ENCODE measurements at places on chromosomes 5 and 9.

GRCh38 chr5:123203105-123203800 lies 114.2 kb downstream of the PRDM6 start:
- DNase-seq, result no peak

GRCh38 chr5:81558188-81558587 lies 164.3 kb upstream of the ACOT12 start:
- no peak for DNase-seq

DNA sequence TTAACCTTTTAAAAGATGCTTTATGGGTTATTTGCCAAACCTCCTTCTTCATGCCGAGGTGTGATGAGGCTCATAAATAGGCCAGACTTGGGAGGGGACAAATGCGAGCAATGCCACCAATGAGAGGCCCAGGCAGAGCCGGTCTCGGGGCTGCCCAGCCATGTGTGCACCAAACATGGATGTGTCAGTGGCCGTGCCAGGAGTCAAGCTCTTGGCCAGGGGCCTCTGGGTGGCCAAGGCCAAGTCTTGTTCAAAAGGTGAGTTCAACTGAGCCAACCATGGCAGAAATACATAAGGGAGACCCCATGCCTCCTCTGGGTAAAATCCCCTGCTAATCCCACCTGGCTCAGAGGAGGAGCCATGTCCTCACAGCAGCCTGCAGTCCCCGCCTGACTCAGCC lies 10.9 kb upstream of the LCN15 start:
- no peak for DNase-seq

DNA sequence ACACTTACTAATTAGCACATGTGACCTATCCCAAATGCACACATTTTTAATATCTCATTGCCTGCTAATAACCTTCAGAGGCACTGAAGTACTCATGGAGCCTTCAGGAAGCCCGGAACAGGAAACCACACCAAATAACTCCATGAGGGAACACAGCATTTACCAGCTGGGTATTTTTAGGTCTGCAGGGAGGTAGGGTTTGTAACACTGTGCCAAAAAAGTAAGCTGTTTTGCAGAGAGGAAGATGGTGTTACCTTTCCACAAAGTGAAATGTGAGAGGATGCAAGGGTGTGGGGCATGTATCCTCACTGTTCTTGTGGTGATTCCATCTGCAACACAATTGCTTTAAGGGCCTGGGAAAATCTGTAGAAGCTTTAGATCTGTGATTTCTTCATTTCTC lies 64.4 kb downstream of the NUDT12 start:
- DNase-seq, result no peak

GRCh38 chr5:7763621-7764072 lies 87.3 kb downstream of the CFAP90 start:
- DNase-seq, result no peak

DNA sequence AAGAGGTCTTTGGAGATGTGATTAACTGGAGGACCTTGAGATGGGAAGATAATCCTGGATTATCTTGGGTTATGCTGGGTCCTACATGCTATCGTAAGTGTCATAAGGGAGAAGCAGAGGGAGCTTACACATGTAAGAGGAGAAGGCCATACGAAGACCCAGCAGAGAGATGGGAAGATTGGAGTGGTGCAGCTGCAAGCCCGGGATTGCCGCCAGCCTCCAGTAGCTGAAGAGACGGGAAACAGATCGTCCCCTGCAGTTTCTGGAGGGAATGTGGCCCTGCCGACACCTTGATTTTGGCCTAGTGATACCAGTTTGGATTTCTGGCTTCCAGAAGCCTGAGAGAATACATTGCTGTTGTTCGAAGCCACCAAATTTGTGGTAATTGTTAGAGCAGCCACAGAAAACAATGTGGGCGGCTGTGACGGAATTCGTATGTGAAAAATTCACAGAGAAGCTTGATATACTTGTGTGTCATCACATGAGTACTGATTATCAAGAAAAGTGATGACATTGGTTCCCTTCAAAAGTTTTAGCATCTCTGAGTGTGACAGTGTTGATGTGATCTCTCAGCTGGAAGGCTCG lies 86.9 kb downstream of the CYFIP2 start:
- no peak for DNase-seq

- DNase-seq, result no peak
Observed at GRCh38 chr5:94396687-94397086, 221.7 kb downstream of the KIAA0825 start.

- DNase-seq, result no peak
Observed at GRCh38 chr9:126503333-126504085, 110.2 kb upstream of the LMX1B start.

DNA sequence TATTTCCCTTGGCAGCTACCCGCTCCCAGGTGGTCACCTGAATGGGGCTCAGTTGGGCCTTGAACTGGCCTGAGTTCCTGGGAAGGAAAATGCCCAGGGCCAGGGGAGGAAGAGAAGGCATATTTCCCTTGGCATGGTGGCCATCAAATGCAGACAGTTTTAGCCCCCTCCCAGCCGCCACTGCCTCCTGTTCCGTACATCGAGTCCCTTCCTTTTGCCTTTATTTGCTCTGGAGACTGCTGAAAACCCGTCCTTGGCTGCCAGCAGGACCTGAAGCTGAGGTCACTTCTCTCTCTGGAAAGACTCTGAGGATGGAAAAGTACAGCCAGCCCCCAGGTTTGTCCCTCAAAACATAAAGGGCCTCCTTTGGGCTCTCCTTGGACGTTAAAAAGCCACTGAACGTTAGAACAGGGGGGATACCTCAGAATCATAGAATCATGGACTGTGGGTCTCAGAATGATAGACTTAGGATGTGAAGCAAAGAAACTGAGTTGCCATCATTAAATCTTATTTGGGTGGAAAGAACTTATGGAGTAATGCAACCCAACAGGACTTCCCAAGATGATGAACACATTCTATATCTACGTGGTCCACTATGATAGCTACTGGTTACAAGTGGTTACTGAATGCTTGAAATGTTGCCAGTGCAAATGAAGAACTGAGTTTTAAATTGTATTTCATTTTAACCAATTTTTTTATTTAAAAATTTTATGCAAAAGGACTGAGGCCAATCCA lies 7.1 kb downstream of the SPARC start:
- DNase-seq, result no peak

Data from LoVo (cell line).